ENCODE measurements at places on chromosomes 16 and 17. TPM values are rescaled to one million over a fixed set of nuclear protein-coding genes. Genes with fewer than 3 reads are reported as not detected.

The HP gene
- total RNA-seq: not detected

The TMC5 gene
- not detected for total RNA-seq

The SLFN14 gene
- not detected for total RNA-seq

The MYL4 gene
- 0.69 TPM for total RNA-seq

The DPEP1 gene
- 0.46 TPM for total RNA-seq

The BCO1 gene
- total RNA-seq: not detected

The DHRS7C gene
- not detected for total RNA-seq

The IQCK gene
- 11.7 TPM for total RNA-seq

The STX1B gene
- 4.1 TPM for total RNA-seq

The MFAP4 gene
- 0.13 TPM for total RNA-seq

The ABHD15 gene
- total RNA-seq: 8.4 TPM

The OTOP2 gene
- not detected for total RNA-seq

The FOXN1 gene
- not detected for total RNA-seq

The CES3 gene
- total RNA-seq: 0.96 TPM

The FAM20A gene
- not detected for total RNA-seq

The ANKFN1 gene
- not detected for total RNA-seq

The ATP2C2 gene
- total RNA-seq: not detected

The BAIAP2 gene
- 22.0 TPM for total RNA-seq

The TEKT5 gene
- not detected for total RNA-seq

The GJD3 gene
- total RNA-seq: not detected

The FSCN2 gene
- 0.29 TPM for total RNA-seq

The CCDC137 gene
- total RNA-seq: 28.2 TPM

The KRT25 gene
- not detected for total RNA-seq

The CPPED1 gene
- 27.5 TPM for total RNA-seq

The CSH1 gene
- total RNA-seq: not detected

The ERCC4 gene
- 9.4 TPM for total RNA-seq

The RAB40B gene
- 17.9 TPM for total RNA-seq

The DNAH9 gene
- total RNA-seq: 0.06 TPM

The SLC25A10 gene
- 37.3 TPM for total RNA-seq

The KRTAP3-1 gene
- total RNA-seq: not detected

The GUCY2D gene
- total RNA-seq: not detected

The PTRH2 gene
- 34.3 TPM for total RNA-seq

The WDR45B gene
- 90.8 TPM for total RNA-seq

The MTHFSD gene
- total RNA-seq: 15.0 TPM

The NAGS gene
- total RNA-seq: 1.6 TPM

The NLRC3 gene
- total RNA-seq: not detected

The ENPP7 gene
- not detected for total RNA-seq

The NRN1L gene
- total RNA-seq: not detected

The MYCBPAP gene
- total RNA-seq: 0.34 TPM

The RCVRN gene
- total RNA-seq: not detected

The SLC12A3 gene
- total RNA-seq: 0.11 TPM

The CCL5 gene
- total RNA-seq: 1.1 TPM

The DRC3 gene
- 1.1 TPM for total RNA-seq

The ASPA gene
- 0.23 TPM for total RNA-seq

The CYGB gene
- 3.7 TPM for total RNA-seq

The SLC16A11 gene
- not detected for total RNA-seq
